ENCODE measurements at places on chromosomes 11 and 22. TPM values are rescaled to one million over a fixed set of nuclear protein-coding genes. Genes with fewer than 3 reads are reported as not detected.

The RGL4 gene
- not detected for total RNA-seq

The MYRF gene
- total RNA-seq = 21.2 TPM

The FADS1 gene
- 142 TPM for total RNA-seq

The SMIM35 gene
- not detected for total RNA-seq

The TOB2 gene
- 23.9 TPM for total RNA-seq

The KIAA1671 gene
- total RNA-seq = 7.9 TPM

The SHANK2 gene
- total RNA-seq = 7.1 TPM

The OR2AG2 gene
- total RNA-seq = not detected

The SEC14L2 gene
- total RNA-seq = 34.1 TPM

The CTSF gene
- total RNA-seq = 34.3 TPM

The NRGN gene
- 8.3 TPM for total RNA-seq

The APOA1 gene
- total RNA-seq = not detected

The CDKN1C gene
- 0.76 TPM for total RNA-seq

The OR52A1 gene
- total RNA-seq = not detected

The OR10A2 gene
- not detected for total RNA-seq

The MTMR3 gene
- 10.1 TPM for total RNA-seq

The TIMP3 gene
- 2.3 TPM for total RNA-seq

The ST14 gene
- total RNA-seq = 0.09 TPM

The CHST1 gene
- 1.2 TPM for total RNA-seq

The DGCR6L gene
- total RNA-seq = 45.3 TPM

The LRRN4CL gene
- total RNA-seq = not detected

The PGA4 gene
- not detected for total RNA-seq

The PVALB gene
- not detected for total RNA-seq

The EIF3M gene
- total RNA-seq = 462 TPM

The DEUP1 gene
- total RNA-seq = not detected

The C11orf87 gene
- 0.01 TPM for total RNA-seq

The TMA7B gene
- total RNA-seq = not detected

The ADM gene
- 73.5 TPM for total RNA-seq

The NEU3 gene
- total RNA-seq = 3.6 TPM

The SNAP29 gene
- total RNA-seq = 15.7 TPM

The KRTAP5-11 gene
- total RNA-seq = not detected

The SPA17 gene
- 21.0 TPM for total RNA-seq
